AG10803 (cell line): ENCODE measurements at places on chromosomes 5 and 9.
A peak's percentile ranks its signal among the peaks of the same experiment; 100 is the strongest.

GRCh38 chr5:173473288-173473687, 143.2 kb downstream of the BOD1 start:
- DNase-seq: peak; percentile 26

DNA sequence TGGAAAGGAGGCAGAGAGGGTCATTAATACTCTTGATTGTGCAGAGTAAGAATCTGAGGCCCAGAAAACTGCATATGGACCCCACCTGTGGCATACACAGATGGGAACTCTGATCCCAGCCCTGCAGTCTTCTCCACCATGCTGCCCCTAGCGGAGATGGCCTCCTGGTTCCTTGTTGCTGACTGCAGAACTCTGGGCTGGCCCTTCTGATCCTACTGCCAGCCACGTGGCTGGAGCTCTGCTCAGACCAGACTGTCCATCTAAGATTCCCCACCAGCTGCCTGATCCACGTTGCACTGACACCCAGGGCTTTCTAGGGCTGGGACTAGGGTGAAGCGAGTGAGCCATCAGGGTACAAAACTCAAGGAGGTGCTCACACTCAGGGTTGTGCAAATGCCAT, 245.7 kb upstream of the NR4A3 start:
- no peak for DNase-seq

DNA sequence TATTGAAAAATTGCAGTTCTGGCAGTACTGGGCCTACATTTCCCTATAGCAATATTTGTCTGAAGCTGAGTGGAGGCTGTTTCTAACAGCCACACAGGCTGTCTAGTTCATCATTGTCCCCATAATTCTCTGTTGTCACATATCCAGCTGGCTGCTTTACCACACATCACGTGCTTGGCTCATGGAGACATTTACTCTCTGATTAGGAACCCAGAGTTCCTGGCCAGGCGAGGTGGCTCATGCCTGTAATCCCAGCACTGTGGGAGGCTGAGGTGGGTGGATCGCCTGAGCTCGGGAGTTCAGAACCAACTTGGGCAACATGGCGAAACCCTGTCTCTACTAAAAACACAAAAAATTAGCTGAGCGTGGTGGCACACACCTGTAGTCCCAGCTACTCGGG, 81.4 kb downstream of the PGM5 start:
- no peak for DNase-seq

DNA sequence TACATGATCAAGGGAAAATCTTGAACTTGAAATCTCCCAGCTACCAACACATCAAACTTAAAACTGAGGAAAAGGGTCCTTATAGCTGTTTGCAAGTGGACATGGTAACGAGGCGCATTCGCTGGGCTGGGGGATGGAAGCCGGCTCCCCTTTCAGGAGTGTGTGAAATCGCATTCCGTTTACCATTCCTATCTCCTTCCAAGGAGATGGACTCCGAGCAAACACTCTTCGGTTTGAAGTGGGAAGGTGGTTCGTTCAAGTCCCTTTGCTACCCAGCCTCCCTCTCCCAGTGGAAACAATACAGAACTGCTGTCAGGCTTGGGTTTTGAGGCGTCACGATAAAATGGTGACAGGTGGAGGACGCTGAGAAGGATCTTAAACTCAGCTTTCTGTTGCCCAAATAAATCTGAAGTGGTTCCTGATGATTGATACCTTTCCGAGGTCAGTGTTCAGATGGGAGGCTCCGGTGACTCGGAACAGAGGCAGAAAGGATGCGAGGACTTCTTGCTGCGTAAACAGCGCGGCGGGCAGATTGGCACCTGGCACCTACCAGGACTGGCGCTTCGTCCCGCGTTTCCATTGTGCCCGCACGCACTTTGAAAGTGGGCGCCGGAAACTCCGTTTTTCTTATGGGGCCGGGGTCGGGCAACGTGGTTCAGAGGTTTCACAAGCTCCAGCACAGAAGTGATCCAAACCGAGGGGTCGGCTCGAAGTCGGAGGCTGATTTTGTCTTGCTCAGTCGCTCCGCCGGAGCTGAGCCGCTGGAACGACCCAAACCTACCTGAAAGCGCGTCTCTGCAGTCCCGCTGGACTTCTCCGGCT, 7.0 kb downstream of the MSX2 start:
- DNase-seq: no peak
